ENCODE measurements at places on chromosomes 16 and 17.

- DNase-seq, result no peak
Observed at GRCh38 chr16:25271421-25271820, 13.8 kb upstream of the ZKSCAN2 start.

DNA sequence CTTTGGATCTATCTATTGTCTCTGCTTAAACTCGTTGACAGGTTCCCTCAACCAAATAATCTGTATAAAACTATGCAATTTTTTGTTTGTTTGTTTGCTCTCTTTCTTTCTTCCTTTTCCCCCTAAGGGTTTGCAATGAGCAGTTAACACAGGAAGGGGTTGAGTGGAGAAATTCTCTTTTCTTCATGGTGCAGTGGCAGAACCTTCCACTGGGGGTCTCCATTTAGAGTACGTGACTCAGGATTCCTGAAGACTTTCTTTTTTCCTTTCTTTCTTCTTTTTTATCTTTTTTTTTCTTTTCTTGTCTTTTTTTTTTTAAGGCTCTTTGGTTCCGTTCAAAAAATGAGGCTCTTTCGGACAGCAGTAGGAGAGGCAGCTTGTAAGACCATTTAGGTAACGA lies 19.5 kb upstream of the RBFOX1 start:
- DNase-seq, result no peak

DNA sequence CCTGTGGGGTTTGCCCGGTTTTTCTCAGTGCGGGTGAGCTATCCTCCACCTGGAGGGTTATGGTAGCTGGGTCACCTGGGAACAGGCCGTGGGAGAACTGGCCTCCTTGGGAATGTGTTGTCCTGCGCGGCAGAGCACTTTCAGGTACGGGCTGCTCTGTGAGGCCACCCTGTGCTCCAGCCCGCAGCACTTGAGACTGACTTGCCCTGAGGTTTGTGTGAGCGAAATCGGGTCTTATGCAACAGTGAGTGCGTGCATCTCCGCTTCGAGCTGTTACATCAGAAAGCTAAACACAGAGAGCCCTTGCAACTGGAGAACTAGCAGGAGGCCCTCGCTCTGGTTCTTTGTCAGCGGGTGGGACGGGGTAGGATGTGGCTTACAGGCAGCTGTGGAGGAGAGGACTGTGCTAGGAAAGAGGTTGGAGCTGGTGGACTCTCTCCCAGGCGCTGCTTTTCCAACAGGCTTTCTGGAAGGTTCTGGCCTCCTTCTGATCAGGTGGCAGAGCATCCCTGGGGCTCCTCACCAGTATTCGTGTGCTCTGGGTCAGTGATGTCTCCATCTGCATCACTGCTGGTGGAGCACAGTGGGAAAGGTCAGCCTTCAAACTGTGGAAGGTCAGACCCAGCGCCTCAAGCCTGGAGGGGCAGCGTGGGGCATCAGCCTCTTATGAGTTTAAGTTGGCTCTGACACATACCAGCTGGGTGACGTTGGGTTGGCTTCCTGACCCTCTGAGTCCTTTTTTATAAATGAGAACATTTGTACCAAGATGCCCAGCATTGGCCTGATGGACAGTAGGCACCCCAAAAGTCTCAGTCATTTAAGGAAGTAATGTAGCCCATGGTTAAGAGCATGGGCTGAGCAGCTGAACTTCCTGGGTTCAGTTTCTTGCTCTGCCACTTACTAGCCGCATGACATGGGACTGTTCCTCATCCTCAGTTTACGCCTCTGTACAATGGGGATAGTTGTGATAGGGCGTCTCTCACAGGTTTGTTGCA lies 76.3 kb downstream of the KSR1 start:
- DNase-seq, result no peak

DNA sequence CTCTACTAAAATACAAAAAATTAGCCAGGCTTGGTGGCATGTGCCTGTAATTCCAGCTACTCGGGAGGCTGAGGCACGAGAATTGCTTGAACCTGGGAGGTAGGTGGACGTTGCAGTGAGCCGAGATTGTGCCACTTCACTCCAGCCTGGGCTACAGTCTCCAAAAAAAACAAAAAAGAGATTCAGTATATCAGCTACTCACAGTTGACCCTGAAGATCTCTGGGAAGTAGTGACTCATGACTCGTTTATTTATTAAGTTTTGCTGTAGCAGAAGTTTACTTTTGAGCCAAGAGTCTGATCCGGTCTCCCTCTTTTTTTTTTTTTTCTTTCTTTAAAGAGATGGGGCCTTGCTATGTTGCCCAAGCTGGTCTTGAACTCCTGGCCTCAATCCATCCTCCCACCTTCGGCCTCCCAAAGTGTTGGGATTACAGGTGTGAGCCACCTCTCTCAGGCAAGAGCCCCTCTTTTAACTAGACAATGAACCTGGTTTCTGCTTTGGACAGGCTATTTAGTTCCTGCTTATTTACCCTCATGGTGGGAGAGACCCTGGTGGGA lies 4.4 kb downstream of the MVP start:
- no peak for DNase-seq

- DNase-seq, result no peak
Observed at GRCh38 chr17:37388266-37388665, 12.5 kb downstream of the C17orf78 start.

DNA sequence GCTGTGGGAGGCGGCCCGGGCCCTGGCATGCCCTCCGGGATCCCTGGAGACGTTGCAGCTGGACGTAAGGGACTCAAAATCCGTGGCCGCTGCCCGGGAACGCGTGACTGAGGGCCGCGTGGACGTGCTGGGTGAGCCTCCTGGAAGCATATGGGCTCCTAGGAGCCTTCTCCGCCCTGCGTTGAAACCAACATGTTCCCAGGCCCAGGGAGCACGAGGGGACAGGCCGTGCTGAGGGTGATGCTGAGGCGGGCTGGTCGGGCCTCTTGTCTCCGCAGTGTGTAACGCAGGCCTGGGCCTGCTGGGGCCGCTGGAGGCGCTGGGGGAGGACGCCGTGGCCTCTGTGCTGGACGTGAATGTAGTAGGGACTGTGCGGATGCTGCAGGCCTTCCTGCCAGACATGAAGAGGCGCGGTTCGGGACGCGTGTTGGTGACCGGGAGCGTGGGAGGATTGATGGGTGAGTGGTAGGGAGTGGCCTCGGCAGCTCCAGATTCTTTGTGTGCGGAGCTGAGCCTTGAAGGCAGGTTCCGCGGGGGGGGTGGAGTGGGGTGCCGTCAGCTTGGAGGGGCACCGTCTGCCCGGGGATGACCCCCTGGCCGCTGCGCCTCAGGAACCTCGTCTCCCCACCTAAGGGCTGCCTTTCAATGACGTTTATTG lies 567 bp downstream of the HSD17B1 start:
- DNase-seq, result no peak

DNA sequence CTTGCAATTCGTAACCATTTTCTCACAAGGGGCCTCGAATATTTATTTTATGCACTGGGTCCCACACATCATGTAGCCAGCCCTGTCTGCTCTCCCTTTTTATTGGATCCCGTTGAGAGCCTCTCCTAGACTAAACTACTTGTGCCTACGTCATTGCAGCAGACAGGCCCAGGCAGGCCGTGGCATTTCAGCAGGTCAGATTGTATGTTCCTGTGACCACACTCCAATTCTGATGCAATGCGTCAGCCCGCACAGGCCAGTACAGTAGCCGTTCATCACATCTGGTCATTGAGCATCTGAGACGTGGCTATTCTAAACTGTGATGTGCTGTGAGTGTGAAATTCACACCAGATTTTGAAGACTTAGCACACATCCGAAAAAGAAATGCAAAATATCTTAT lies 42.2 kb downstream of the ABAT start:
- DNase-seq, result no peak

DNA sequence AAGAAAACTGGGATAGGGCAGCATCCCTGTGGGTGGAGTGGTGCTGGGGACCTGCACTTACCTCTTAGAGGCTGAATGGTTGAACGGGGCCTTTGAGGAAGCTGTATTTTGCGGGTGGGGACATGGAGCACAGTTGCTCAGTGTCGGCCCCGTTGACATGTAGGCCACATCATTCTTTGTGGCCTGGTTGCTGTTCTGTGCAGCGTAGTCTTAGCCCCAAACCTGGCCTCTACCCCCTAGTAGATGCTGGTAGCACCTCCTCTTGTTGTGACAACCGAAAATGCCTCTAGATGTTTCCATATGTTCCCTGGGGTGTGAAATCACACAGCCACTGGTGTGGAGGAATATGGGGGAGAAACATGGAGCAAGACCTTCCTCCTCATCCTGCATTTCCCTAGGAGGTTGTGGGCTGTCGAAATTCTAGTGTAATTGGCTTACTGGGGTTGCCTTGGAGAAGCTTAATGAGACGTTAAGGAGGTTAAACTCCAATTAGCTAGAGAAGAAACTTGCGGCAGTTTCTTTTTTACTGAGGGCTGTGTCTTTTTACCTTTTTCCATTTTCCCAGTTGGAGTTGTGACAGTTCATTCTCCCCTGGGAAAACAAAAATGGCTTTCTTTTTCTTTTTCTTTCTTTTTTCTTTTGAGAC lies 9.4 kb downstream of the ABCC1 start:
- no peak for DNase-seq

DNA sequence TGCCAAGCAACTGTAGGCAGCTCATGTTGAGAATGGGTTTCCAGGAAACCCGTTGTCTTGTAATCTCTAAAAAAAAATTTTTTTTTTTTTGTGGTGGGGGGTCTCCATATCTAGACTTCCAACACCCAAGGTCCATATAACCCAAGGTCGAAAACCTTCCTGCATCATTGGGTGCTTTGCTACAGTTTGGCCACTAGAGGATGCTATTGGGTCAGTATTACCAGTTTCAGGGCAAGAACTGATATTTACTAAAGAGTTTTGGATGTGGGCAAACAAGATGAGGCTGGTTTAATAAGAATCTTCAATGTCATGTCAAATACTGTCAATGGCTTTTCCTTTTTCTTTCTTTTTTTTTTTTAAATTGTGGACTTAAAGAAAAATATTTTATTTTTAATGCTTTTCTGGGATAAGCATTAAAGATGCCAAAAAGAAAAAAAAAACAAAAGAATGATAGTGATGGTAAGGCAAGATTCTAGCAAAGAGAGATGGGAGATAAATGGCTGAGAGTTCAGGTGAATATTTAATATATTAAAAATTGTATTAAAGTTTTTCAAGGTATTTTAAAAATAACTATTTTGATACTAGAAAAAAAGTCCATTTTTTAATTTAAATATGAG lies 62.2 kb downstream of the DHRS7C start:
- no peak for DNase-seq

GRCh38 chr17:51000835-51001638 lies 119.6 kb downstream of the SPAG9 start:
- no peak for DNase-seq

GRCh38 chr16:82432261-82432660 lies 194.5 kb upstream of the CDH13 start:
- DNase-seq, result no peak

GRCh38 chr16:57091975-57092785 lies at the start of gene CPNE2:
Gene CPNE2 (plus strand): TSS chr16:57092583. CDS start chr16:57110743, 18,160 bp downstream.
- peak; percentile 43 for DNase-seq

- no peak for DNase-seq
Observed at GRCh38 chr16:2089706-2090480, 42.1 kb downstream of the TSC2 start.

DNA sequence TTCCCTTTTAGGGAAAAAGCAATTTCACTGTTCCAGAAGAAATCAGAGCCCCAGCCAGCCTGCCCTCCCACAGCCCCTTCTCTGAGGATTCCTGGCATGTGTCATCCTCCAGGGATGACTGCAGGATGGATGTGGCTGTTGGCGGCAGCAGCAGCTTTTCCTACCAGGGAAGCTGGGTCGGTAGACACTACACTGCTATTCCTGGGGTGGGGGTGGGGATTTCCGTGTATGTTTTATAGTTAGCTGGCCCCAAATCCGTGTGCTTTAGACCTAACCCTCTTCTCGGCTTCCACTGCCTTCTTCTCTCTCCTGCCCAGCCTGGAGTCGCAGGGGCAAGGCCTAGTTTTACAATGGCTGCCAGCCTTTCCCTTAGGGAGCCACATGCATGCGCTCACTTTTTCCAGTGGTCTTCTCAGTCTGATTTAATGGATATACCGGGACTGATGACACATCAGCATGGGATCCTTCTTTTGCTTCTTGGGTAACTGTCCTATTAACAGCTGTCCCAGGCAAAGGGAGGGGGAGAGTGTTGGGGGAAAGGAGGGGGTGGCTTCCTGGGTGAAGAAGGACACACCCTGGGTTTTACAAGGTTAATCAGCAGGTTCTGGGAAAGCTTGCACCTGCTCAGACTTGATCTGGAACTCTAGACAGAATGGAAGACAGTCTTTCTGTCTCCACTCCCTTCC lies 2.7 kb upstream of the NFE2L1 start:
- no peak for DNase-seq

- DNase-seq, result no peak
Observed at GRCh38 chr17:38355251-38355650, 3.6 kb downstream of the SOCS7 start.

DNA sequence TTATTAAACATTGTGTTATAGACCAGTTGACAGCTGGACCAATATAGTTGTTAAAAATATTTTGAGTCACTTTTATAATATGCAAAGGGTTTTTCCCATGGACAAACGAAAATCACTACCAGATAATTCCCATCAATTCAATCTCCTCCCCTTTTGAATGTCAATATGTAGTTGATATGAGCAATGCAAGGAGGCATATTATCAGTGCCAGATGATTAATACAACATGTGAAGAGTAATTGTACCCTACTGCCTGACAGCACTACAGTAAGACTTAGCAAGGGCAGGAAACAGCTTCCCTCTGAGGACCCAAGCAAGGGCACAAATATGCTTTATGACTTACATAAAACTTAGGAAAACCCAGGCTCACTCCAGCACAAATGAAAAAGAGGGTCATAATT lies 17.3 kb downstream of the KANSL1 start:
- no peak for DNase-seq
